ENCODE measurements at places on chromosomes 2 and 18. TPM values are rescaled to one million over a fixed set of nuclear protein-coding genes. Genes with fewer than 3 reads are reported as not detected.

YWHAQ gene
- total RNA-seq, result 262 TPM

SERPINB10 gene
- not detected for total RNA-seq

DYSF gene
- 19.8 TPM for total RNA-seq

M1AP gene
- 3.4 TPM for total RNA-seq

LIPG gene
- total RNA-seq, result 50.9 TPM

MARCHF4 gene
- total RNA-seq, result not detected

ARHGAP28 gene
- 4.6 TPM for total RNA-seq

ASB18 gene
- total RNA-seq, result not detected

LRRTM4 gene
- 0.19 TPM for total RNA-seq

MBP gene
- 61.2 TPM for total RNA-seq

C2orf66 gene
- total RNA-seq, result not detected

FOXI3 gene
- total RNA-seq, result not detected

TNS1 gene
- total RNA-seq, result 471 TPM

MLPH gene
- total RNA-seq, result 9.6 TPM

GRCh38 chr2:207683879-207684627 lies 27.4 kb upstream of the CCNYL1 start:
- DNase-seq, result peak; percentile 16

DNA sequence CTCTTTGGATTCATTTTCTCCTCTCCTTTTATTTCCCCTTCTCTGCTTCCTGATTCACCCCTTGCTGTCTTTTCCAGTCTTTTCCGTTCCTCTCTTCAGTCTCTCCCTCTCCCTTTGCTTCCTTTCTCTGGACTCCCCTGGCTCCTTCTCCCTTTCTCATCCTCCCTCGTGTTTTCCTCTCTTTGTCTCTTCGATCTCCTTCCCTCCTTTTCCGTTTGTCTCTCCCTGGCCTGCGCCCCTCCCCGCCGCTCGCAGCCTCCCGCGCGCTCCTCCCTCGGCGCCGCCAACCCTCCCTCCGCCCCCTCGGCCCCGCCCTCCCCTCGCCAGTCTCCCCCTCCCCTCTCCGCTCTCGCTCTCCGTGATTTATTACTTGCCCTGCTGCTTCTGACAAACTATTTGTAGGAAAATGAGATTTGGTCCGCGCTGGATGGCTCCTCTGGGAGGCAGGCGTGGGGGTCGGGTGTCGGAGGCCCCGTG lies 46.0 kb upstream of the PAX8 start:
- peak; percentile 87 for DNase-seq

DNA sequence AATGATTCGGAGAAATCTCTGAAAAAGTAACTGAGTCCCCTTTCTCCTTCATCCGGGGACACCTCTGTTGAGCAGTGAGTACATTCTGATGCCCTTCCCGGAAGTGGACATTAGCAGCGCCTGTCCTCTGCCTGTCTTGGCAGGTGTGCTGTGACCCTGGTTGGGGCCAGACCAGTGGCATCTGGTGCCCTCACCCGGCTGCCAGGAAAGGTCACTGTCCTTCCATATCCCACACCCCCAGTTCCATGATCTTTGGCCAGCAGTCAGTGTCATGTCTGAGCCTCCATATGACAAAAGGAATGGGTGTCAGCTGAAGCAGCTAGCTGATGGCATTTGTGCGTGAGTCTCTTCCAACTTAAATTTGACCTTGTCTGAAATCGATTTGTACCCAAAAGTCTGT lies 128.1 kb downstream of the NCK2 start:
- no peak for DNase-seq

- DNase-seq, result no peak
These were observed 288.5 kb upstream of the HNMT start for GRCh38 chr2:137675584-137676327.

DNA sequence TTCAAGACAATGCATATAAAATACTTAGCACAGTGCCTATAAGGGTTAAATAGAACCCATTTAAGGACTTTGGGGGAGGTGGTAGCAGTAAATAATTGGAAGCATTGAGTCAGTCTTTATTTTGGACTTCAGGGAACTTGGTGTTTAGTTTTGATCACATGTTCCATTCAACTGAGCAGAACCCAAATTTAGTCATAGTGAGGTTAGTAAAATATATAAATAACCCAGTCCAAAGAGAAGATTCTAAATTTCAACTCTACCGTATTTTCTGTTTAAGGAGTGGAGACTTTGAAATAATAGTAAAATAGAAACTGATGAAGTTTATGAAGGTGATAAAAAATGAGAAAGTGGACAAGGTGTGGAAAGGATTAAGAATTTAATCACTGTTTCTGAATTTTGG lies 19.7 kb downstream of the TWSG1 start:
- DNase-seq, result no peak

GRCh38 chr18:12336887-12337286 lies 28.8 kb downstream of the TUBB6 start:
- no peak for DNase-seq

DNA sequence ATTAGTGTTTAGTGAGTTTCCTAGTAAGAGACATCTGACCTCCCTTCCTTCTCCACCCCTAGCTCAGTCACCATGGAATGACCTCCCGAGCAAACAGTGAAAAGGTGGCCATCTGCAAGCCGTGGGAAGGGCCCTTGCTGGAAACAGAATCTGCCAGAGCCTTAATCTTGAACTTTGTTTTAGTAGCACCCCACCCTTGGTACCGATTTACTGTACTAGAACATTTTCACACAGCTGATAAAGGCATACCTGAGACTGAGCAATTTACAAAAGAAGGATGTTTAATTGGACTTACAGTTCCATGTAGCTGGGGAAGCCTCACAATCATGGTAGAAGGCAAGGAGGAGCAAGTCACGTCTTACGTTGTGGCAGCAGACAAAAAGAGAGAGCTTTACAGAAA lies 655.8 kb downstream of the TSN start:
- no peak for DNase-seq

GRCh38 chr2:186862869-186863709 lies 14.1 kb upstream of the ZSWIM2 start:
- DNase-seq, result peak; percentile 45

- no peak for DNase-seq
These were observed 74.5 kb upstream of the FZD7 start for GRCh38 chr2:201959198-201959597.

DNA sequence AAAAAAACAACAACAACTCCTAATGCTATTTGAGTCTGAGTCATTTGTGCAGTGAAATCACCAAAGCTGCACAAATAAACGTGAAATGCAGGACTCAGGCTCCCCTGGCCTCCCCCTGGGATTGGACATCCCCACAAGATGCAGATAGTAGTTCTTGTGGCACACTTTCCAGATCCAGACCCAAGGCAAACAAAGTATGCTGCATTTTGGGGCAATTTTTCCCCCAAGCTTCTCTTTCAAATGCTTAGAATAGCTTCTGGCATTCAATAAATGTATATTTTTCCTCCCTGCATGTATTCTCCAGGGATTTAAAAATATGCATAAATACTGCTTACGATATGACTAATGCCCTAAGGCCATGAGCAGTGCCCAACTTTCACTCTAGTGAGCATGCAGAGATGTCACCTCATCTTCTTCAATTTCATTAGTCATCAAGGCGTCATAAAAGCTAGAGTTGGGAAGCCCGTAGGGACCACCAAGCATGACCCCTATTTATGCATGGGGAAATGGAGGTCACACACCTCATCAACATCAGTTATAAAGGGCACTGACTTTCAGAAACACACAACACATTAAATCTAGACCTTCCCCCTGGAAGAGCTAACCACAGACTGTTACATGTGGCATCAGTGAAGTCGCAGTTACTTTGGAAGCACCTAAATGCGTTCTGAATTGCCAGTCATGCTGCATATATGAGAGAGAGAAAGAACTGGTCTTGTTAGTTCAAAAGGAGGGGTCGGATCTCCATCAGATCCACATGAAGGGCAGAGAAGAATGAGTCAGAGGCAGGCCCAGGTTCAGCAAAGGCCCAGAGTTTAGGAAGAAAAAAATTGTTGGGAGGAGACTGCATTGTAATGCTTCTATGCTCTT lies 374.1 kb downstream of the LPIN1 start:
- DNase-seq, result no peak

- no peak for DNase-seq
These were observed 250.2 kb downstream of the LPIN1 start for GRCh38 chr2:11996618-11997017.

DNA sequence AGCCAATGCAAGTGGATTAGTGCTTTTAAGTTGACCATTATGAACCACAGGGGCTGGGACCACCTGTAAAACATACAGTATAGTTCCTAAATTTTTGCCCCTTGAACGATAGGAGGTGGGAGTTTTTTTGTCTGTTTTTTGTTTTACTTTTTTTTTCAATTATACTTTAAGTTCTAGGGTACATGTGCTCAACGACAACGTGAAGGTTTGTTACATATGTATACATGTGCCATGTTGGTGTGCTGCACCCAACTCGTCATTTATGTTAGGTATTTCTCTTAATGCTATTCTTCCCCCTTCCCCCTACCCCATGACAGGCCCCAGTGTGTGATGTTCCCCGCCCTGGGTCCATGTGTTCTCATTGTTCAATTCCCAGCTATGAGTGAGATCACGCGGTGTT lies 1797.9 kb upstream of the PIK3C3 start:
- DNase-seq, result no peak

DNA sequence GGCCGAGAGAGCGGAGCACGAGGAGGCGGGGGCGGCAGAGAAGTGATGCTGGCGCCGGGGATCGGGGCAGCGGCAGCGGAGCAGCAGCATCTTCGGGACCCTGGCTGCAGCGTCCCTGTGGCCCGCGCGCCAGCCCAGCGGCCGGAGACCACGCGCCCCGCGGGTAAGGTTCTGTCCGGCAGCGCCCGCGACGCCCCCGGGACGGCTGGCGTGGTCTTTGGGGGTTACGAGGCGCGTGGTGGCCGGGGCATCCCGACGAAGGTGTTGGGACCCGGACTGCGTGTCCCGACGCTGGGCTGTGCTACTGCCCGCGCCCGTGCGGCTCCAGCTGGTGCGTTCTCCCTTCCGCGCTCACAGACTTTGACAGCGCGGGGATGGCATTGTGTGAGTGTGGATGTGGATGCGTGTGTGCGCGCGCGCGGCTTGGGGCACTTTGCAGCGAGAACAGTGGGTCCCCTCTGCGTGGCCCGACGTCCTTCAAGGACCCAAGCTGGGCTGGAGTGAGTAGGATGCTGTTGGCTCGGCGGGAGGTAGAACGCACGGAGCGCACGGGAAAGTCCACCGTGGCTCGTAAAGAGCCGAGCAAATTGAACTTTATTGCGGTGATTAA lies 405.0 kb downstream of the XIRP2 start:
- peak; percentile 45 for DNase-seq

DNA sequence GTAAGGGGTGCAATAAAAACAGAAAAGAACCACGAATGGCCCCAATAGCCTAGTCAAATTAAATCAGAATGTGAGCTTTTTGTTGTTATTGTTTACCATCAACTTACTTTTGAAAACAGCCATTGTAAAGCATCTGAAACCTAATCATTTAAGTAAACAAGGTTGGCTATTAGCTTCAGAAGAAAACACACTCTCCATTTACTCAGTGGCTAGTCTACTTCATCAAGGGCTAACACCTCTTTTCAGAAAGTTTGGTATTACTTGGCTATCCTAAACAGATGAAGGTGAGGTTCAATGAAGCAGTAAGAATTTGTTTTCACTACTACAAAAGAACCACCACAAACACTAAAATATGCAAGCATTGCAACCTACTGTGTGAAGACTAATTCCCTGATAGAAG lies 398.0 kb downstream of the CDH2 start:
- no peak for DNase-seq

GRCh38 chr2:39665811-39666490 lies at the start of gene TMEM178A:
Gene TMEM178A (plus strand): TSS chr2:39665917. CDS start chr2:39665975, 58 bp downstream.
- DNase-seq, result peak; percentile 79

- no peak for DNase-seq
These were observed 78.1 kb downstream of the AAK1 start for GRCh38 chr2:69565431-69565839.

DNA sequence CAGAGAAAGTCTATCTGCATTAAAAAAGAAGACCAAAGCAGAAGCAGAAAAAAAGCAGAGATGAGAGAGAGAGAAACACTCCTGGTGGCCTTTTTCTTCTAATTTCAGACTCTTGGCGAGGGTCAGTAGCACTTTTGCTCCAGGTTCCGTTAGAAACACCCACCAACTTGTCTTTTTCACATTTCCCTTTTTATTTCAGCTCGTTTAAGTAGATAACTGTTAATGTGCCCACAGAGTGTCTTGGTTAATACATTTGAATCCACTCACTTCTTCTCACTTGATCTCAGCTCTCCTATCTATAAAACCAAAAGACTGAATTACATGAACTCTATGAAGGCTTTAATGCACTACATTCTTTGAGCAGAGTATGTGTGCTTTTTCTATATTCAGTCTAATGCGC lies 63.1 kb downstream of the AAK1 start:
- DNase-seq, result no peak

- DNase-seq, result no peak
These were observed 62.8 kb upstream of the DTNA start for GRCh38 chr18:34647251-34647650.

- peak; percentile 56 for DNase-seq
These were observed at the start of gene PID1 for GRCh38 chr2:229270551-229271410. Gene PID1 (minus strand): TSS chr2:229271287. CDS start chr2:229271043, 244 bp downstream.

DNA sequence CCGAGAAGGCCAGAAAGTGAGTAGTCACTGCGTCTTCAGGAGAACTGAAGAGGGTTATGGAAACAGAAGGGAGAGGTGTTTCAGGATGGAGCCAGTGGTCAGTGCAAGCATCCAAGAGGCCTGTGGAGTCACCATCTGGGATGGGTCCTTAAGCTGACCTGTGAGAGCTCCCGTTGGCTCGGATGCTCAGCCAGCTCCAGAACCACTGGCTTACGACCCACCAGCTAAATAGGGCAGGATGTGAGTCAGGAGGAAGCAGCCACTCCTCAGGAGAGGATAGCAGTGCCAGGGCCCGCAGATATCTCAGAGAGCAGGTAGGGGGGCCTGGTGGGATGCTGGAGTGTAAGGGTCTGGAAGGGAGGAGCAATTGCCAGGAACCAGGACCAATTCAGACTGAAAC lies 63.1 kb upstream of the B3GNT7 start:
- DNase-seq, result no peak

GRCh38 chr2:219402665-219403515 lies 15.2 kb upstream of the DNPEP start:
- DNase-seq, result peak; percentile 92

Measured in kidney (tissue), 22 donors.